ENCODE measurements at places on chromosomes 11 and 22.

DNA sequence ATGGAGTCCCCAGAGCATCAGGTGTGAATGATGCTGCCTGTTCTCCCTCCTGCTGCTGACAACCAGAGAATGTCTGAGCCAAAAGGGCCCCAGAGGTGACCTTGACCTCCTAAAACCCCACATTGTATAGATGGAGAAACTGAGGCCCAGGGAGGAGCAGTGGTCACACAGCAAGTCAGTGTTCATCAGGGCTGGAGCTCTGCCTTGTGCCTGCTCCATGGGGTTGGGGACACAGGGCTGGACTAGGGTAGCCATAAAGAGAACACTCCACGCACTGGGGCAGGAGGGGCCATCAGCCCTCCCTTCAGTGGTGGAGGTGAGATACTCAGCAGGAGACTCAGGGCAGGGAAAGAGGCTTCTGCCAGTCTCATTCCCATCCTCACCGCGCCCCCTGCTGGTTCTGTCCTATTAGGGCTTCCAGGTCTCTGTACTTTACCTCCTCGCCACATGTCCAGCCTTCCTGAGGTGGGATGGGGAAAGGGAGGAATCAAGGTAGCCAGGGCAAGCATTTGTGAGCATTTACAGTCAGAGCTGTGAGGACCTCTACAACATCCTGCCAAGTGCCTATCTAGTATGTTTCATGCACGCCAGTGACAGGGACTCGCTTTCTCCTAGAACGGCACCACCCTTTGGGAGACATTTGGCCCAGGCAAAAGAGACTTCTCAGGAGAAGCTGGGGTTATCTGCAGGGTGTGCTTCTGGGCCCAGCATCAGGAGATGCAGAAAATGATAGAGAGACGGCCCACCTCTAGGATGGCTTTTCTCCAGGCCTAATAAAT, 43.2 kb downstream of the NEU3 start:
- DNase-seq = peak; percentile 40

DNA sequence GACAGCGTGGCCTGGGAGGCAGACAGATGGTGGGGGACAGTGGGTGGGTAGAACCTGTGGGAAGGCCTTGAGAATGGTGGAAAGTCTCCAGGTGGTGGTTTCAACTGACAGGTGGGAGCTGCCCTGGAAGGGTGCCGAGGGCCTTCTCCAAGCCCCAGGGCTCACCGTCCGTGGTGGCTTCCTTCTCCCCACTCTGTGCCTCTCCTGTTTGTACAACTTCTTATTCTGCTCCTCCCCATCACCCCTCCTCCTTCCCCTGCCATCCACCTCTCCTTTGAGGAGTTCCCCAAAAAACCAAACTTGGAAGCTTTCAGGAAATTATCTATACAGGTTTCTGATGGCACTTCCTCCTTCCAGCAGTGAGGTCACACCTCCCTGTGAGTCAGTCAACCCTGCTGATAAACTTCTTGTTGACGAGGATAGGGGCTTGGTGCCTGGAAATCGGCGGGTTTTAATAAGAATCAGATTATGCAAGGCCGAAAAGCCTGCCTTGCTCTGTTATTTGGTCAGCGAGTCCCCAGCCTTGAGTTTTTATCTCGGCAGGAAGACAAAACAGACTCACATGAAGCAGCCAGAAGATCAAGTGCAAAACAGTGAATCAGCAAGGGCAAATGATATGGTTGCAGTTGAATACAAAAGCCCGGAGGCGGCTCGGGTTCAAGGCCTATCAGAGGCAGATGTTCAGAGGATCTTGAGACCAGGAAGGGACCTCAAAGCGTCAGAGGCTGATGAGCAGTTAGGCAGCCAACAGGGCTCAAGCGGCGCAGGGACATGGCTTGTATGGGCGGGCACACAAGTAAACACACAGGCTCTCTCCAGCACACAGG, 9.5 kb upstream of the ST3GAL4 start:
- no peak for DNase-seq

- no peak for DNase-seq
These were observed 9.6 kb downstream of the CHST1 start for GRCh38 chr11:45655831-45656230.

DNA sequence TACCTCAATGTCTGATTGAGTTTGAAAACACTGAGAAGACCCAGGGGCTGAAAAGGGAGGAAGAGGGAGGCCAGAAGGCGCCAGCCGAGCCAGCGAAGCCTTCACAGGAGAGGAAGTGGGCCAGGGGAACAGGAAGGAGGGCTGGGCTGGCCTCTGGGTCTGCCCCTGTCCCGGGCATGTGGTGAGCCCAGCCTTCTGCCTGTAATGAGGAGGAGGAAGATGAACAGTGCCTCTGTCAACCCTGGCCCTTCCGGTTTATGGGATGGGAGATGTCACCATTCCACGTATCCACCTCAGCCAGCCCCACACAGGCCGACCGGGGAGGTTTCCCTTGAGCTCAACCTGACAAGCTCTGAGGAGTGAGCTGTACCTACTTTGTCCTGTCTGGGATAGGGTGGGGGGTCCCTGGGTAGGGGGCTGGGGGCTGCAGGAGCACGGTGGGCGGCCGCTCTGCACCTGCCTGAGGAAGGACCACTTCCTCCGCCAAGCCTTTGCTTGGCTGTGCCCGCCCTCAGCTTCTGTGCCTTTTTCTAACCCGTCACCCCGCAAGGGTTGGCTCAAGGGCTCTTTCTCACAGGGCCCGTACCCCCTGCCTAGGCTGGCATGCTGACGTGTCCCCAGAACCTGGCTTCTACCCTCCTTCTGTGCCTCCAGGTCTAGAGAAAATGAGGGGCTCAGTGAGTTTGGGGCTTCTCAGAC, 2.0 kb downstream of the PARVG start:
- DNase-seq = no peak

DNA sequence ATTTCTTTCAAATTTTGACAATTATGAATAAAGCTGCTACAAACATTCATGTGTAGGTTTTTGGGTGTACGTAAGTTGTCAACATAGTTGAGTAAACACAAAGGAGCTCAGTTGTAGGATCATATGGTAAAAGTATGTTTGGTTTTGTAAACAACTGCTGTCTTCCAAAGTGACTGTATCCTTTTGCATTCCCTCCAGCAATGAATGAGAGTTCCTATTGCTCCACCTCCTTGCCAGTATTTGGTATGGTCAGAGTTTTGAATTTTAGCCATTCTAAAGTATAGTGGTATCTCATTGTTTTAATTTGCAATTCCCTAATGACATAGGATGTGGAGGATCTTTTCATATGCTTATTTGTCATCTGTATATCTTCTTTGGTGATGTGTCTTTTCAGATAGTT, 28.0 kb upstream of the PHOX2A start:
- no peak for DNase-seq

DNA sequence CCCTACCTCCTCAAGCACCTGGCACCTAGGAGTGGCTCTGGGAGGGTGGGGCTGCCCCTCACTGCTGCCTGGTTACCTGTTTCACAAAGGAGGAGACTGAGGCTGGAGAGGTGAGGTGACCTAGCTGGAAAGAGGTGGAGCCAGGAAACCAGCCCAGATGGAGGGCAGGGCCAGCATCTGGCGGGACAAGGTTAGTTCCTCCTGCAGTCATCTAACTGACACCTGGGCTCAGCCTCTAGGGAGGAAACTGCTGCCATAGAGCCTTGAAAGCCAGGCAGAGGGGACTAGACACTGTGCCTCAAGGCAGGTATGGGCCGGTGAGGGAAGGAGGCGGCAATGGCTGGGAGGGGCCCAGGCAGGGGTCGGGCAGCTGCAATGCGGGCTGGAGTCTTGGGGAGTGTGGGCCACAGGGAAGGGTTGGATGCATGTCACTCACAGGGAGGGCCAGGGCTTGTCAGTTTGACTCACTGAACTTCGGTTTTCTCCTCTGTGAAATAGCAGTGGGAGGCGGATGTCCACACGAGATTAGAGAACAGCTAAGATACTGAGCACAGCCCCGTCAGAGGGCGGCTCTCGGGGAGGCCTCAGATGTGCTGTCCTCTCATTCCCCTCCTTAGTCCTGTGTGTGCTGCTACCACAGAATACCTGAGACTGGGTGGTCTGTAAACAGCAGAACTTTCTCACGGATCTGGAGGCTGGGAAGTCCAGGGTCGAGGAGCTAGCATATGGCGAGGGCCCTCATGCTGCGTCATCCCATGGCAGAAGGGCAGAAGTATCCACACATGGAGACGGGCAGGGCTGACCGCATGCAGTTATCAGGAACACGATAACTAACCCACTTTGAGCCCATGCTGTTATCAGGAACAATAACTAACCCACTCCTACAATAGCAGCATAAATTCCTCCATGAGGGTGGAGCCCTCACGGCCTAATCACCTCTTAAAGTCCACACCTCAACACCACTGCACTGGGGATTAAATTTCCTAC, 16.1 kb downstream of the MGAT3 start:
- no peak for DNase-seq

DNA sequence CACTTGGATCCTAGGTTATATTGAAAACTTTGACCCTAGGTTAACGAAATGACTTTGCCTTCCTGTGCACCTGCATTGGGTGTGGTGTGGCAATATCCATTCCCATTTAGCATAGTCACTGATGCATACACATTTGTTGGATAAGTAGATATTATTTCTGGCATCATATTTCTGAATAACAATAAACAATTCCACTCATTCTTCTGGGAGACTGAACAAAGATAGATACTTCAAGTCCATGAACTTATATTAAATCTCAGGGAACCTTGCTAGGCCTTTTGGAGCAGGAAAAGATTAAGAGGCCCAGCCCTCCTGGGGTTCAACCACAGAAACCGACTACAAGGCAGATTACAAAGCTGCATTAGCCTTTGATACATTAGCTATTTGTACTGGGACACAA, 118.9 kb downstream of the MSANTD4 start:
- peak; percentile 14 for DNase-seq

GRCh38 chr11:113319085-113319484, 4.7 kb downstream of the TTC12 start:
- DNase-seq = no peak

GRCh38 chr11:70717936-70718595, 319.7 kb downstream of the CTTN start:
- DNase-seq = no peak

DNA sequence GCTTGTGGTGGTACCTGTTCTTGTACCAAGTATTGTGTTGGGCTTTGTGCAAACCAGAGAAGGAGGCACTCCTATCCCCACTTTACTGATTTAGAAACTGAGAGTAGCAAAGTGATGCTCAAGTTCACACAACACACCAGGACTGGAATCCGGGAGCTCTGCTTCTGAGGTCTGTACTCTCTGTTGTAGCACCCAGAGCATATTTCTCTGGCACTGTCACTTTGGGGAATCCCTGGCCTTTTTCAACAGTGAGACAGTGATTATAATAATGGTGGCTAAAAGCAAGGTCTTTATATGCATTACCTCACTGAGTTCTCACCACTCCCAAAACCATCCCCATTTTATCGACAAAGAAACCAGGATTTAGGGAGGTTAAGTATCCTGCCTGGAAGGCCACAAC, 362.4 kb downstream of the TENM4 start:
- no peak for DNase-seq

DNA sequence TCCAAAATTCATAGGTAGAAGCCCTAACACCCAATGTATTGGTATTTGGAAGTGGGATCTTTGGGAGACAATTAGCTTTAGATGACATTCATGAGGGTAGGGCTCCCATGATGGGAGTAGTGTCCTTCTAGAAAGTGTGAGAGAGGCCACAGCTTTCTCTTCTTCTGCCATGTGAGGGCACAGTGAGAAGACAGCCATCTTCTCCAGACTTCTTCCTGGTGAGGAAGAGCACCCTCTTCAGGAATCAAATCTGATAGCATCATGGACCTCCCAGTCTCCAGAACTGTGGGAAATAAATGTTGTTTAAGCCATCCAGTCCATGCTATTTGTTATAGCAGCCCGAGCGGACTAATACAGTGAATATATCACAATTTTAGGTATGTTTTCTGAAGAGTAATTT, 96.9 kb downstream of the CNTN5 start:
- no peak for DNase-seq

DNA sequence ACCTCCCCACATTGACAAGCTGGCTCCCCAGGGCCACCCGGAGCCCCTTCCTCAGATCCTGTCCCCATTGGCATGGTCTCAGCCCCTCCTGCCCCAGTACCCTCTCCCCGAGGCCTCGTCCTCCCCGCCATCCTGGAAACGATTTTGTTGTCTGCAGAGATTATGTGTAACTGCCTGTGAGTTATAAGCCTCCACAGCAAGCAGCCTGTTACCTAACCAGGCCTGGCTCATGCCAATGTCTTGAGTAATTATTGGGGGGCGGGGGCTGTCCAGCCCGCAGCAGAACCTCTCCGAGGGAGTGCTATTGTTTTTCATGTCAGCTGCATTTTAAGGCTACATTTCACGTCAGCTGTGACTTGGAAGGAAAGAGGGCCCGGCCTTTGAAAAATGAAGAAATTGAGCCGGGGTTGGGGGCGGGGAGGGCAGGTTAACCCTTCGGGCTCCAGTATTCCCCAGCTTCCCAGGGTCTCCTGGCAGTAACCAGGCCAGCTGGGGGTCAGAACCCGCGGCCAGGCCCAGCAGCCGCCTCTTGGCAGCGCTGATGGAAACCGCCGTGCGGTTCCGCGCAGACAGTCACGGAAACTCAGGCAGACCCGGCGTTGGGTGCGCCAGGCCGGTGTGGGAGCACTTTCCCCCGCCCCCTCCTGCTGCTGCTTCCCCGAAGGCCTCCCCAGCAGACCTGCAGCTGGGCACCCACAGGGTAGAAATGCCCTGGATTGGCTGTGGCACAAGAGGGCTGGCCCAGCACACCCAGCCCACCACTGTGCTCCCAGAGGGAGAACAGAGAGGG, 59.5 kb downstream of the CDKN1C start:
- DNase-seq = peak; percentile 80

DNA sequence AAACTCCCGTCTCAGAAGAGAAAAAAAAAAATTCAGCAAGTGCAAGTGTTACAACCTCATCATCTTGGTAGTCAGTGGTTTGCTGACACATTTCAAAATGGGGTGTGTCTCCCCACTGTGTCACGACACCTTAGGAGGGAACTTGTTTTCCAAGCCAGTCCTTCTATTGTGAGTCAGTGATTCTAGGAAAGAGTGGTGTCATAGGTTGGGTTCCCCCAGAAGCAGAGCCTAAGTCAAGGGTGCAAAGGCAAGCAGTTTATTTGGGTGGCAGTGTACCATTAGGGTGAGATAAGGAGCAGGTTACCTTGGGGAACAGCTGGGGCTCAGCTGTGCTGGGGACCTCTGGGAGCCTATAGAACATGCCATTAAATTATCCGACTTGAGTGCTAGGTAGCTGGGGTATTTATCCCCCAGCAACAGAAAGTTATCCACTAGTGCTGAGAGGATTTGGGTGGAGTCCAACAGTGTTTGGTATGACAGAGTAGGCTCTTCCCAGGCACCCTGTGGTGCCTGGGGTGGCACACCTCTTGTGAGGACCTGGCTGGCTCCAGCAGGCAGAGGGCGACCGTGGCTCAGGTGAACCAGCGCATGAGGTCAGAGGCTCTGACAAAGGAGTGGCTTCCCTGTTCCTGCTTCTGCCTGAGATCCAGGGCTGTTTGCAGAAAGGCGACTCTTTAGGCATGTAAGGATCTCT, 41.7 kb downstream of the KIAA1671 start:
- DNase-seq = peak; percentile 46

All from MG63 (cell line).